ENCODE measurements at places on chromosomes 16 and 17.

- no peaks in the 10 kb centered on the region for H3K27me3 ChIP-seq
- H3K36me3 ChIP-seq, result peaks cover 4% of the 10 kb centered on the region
- no peak overlapping the region for H3K27ac ChIP-seq
- no peak overlapping the region for H3K4me3 ChIP-seq
- no peak for DNase-seq
Observed at GRCh38 chr17:57125406-57125805, 40.4 kb downstream of the AKAP1 start.

GRCh38 chr17:43808076-43808475, 24.9 kb downstream of the MPP3 start:
- no peaks in the 10 kb centered on the region for H3K36me3 ChIP-seq
- DNase-seq, result no peak
- peaks cover 20% of the 10 kb centered on the region for H3K27me3 ChIP-seq
- no peaks in the 10 kb centered on the region for H3K4me1 ChIP-seq

- no peak for DNase-seq
- peaks cover 4% of the 10 kb centered on the region for H3K4me1 ChIP-seq
- no peaks in the 10 kb centered on the region for H3K27me3 ChIP-seq
- H3K4me3 ChIP-seq, result no peak overlapping the region
- H3K36me3 ChIP-seq, result no peaks in the 10 kb centered on the region
- H3K27ac ChIP-seq, result no peak overlapping the region
Observed at GRCh38 chr17:69220098-69220497, 8.5 kb downstream of the ABCA10 start.

- peaks cover 61% of the 10 kb centered on the region for H3K27me3 ChIP-seq
- H3K27ac ChIP-seq, result no peak overlapping the region
- H3K4me1 ChIP-seq, result peaks cover 16% of the 10 kb centered on the region
- H3K4me3 ChIP-seq, result peak overlapping the region; percentile 74
- H3K36me3 ChIP-seq, result no peaks in the 10 kb centered on the region
- peak; percentile 75 for DNase-seq
Observed at GRCh38 chr17:57045868-57046704, 39.0 kb upstream of the AKAP1 start.

- no peaks in the 10 kb centered on the region for H3K4me1 ChIP-seq
- H3K36me3 ChIP-seq, result peaks cover 55% of the 10 kb centered on the region
- no peaks in the 10 kb centered on the region for H3K27me3 ChIP-seq
Observed at GRCh38 chr16:16139061-16139460, 84.2 kb downstream of the ABCC6 start.

GRCh38 chr16:88548985-88549384, 21.2 kb upstream of the ZC3H18 start:
- no peak for DNase-seq
- H3K4me3 ChIP-seq, result no peak overlapping the region
- H3K36me3 ChIP-seq, result no peaks in the 10 kb centered on the region
- H3K27me3 ChIP-seq, result peaks cover 16% of the 10 kb centered on the region
- H3K27ac ChIP-seq, result no peak overlapping the region
- peaks cover 3% of the 10 kb centered on the region for H3K4me1 ChIP-seq

Measured in T-helper 2 cell treated with Interferon-gamma antibody and Interleukin-4, amounts not matched to agents 5 μg/mL and 100 μg/mL, for 36 hours (primary cell).